ENCODE measurements at places on chromosomes 6 and 20.

DNA sequence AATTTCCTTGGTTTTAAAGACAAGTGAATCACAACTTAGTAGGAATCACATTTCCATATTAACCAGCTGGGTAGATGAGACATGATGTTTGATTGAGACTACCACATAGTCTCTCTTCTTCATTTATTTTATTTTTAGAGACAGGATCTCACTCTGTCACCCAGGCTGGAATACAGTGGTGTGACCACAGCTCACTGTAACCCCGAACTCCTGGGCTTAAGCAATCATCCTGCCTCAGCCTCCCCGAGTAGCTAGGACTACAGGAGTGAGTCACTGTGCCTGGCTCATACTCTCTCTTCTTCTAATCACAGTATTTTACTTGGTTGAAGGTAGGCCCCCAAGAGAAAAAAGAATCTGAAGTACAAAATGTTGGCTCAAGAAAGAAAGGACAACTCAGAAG lies 80.2 kb upstream of the ASF1A start:
- DNase-seq: no peak

- no peak for DNase-seq
Measured at GRCh38 chr6:51028276-51028675, 209.6 kb downstream of the TFAP2B start.

- no peak for DNase-seq
Measured at GRCh38 chr6:145272246-145272645, 463.1 kb downstream of the EPM2A start.

GRCh38 chr6:131172222-131172621 lies 37.0 kb downstream of the AKAP7 start:
- DNase-seq: no peak

DNA sequence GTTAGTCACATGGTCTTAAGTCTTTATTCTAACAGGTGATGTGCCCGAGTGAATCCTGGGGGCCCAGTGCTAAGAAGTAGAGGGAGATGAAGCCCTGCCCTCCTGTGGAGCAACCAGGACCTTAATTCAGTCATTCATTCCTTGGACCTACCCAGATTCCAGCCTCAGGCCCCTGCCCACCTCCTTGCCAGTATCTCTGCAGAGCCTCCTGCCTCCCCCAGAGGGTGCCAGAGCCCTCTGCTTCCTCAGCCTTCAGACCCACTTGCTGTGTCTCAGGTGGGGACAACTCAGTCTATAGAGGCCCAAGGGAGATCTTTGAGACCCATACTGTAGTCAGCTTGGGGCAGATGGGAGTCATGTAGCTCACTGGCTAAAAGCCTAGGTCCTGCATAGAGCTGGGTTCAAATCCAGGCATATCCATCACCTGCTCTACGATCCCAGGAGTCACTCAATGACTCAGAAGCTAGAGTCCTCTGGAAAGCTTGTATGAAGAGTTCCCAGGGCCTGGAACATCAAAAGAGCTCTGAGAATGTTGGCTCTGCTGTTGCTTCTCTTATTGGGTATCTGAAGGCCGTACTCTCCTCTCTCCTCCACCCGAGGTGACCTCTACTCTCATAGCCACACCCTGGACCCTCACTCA lies 3.9 kb upstream of the SIGLEC1 start:
- DNase-seq: peak; percentile 60

- no peak for DNase-seq
Measured at GRCh38 chr20:51886341-51886740, 84.0 kb upstream of the SALL4 start.

- no peak for DNase-seq
Measured at GRCh38 chr20:531608-532007, 12.0 kb downstream of the CSNK2A1 start.

DNA sequence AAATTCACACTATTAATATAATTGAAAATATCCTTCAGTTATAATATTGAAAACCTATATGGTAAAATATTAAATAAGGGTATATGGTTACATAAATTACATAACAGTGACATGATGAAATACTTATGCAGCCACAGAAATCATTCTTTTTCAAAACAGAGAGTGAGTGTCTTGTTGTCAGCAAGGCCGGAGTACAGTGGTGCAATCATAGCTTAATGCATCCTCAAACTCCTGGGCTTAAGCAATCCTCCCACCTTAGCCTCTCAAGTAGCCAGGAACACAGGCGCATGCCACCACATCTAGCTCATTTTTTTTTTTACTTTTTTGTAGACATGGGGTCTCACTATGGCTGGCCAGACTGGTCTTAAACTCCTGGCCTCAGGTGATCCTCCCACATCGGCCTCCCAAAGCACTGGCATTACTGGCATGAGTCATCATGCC lies 40.4 kb downstream of the FAM8A1 start:
- no peak for DNase-seq

GRCh38 chr20:35311409-35311808 lies 19.2 kb upstream of the FAM83C start:
- DNase-seq: no peak

- DNase-seq: no peak
Measured at GRCh38 chr6:135021310-135022049, 33.1 kb downstream of the HBS1L start.

GRCh38 chr6:110509617-110510241 lies 33.3 kb upstream of the SLC22A16 start:
- DNase-seq: no peak

DNA sequence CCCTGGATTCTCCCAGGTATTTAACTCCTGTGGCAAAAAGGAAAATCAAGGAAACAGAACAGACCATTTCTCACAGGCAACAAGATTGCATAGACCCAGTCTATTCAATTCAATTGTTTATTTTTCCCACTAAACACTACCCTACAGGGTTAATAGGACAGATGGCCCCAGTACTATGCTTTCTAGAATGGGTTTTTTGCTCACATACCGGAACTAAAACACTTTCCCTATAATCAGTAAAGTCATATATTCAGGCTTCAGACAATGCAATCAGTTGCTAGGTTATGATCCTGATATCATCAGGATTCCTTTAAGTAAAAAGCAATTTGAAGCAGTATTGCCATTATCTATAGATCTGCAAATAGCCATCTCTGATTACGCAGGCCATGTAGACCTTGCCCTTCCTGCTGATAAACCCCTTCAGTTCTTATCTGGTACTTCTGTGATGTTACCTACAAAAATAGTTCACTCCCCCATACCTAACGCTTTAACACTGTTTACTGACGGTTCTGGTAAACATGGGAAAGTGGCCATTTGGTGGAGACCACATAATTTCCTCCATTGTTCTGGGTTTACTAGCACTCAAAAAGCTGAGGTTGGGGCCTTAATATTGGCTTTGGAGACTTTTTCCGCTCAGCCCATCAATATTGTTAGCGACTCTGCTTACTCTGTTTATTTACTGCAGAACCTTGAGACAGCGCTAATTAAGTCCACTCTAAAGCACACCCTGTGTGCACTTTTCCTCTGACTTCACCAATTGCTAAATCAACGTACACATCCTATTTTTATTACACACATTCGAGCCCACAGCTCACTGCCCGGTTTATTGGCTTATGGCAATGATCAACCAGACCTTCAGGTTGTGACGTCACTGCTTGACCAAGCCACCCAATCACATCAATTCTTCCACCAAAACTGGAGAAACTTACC lies 666.0 kb downstream of the PHF3 start:
- DNase-seq: no peak

DNA sequence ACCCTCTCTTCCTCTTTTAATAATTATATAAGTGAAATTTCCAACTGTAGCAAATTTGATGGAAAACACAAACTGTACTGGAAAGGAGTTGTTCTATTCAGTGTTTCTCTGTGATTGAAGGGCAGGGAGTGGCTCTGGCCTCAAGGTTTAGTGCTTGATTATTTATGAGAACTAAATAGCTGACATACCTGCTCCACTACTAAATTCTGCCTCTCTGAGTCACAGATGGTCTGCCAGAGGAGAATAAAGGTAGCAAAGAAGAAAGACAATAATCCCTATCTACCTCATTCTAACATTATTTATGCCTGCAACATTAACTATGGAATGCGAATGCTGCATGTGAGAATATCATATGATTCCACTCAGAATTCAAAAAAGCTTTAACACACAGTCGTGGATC lies 9.3 kb downstream of the BMP5 start:
- DNase-seq: no peak

- no peak for DNase-seq
Measured at GRCh38 chr6:25127076-25127837, 151.9 kb upstream of the CARMIL1 start.

- no peak for DNase-seq
Measured at GRCh38 chr20:5658912-5659345, 91.3 kb upstream of the SHLD1 start.

GRCh38 chr6:9487128-9487527 lies 927.7 kb downstream of the TFAP2A start:
- DNase-seq: no peak

DNA sequence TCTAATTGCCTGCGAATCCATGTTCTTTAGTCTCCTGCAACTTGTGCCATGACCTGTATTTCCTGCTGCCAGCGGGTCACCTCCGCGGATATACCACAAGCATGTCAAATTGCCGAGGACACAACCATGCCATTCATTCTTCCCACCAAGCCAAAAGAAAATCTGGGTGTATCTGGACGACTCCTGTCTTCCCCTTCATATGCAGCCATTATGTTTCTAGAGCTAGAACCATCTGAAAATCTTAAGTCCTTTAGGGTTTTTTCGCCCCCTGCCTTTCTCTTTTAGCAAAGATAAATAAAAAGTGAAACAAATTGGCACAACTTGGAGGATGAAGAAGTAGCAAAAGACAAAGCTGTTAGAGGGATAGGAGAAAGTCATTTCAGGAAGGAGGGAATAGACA lies 242.6 kb downstream of the ARID1B start:
- no peak for DNase-seq

GRCh38 chr6:2663123-2663522 lies 87.6 kb downstream of the MYLK4 start:
- DNase-seq: no peak

DNA sequence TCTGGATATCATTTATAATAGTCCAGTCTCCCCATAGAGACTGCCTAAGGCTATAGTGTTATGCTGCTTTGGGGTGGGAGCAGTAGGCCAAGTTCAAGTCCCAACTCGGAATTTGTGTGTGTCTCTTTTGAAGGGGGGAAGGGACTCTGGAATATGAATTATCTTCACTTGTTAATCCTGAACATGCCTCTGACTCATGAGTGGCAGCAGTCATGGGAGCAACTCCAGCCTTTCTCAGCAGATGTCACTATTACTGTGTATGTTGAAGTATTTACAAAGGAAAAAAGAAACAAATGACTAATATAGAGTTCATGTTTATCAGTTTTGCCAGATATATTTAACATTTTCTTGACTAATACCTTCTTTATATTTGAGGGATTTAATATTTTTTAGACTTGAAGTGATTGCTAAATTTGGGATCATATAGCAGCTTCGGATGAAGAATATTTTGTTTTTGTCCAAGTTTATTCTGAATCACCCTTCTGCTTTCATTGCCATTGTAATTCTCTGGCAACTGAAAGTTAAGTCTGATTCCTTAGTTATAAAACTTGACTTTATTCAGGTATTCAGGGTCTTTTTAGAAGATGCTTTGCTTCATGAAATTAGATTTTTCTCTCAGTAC lies 23.4 kb downstream of the FAM217A start:
- no peak for DNase-seq

DNA sequence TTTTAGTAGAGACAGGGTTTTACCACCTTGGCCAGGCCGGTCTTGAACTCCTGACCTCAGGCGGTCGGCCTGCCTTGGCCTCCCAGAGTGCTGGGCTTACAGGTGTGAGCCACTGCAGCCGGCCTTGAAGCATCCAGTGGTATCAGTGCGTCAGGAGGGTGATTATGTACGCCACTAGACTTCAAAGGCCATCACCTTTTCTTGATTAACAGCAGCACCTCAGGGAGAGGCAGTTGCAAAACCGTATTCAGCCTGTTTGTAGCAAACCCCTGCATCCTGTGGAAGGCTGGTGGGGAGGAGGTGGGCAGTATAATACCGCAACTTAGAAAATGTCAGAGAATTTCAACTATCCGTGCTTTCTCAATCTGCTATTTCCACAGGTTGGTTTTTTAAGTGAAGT lies 27.3 kb upstream of the SHLD1 start:
- DNase-seq: no peak

DNA sequence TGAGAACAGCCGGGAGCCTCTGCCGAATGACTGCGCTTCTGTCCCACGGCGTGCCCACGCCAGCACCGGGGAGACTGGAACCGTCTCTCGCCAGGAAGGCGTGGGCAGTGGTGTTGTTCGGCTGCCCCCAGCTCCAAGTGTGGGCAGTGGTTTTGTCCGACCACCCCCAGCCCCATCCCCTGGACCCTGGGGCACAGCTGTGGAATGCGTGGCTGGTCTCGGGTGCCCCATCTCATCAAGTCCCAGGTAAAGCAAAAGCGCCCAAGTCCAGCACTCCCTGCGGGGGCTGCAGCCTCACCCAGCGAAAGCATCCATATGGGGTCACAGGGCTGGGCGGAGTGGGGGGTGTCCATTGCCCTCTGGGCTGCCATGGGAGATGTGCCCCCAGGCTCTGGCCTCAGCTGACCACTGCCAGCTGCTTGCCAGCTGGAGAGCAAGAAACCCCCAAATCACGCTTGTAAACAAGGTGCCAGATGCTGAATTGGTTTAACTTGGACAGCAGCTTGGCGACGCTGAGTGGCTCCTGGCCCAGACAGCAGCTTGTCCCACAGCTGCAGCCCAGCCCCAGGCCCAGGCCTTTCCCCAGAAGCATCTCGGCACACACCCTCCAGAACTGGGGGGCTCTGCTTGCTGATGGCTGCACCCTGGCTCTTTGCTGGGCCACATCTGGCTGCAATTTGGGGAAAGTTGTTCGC lies 4.5 kb downstream of the CABLES2 start:
- no peak for DNase-seq

DNA sequence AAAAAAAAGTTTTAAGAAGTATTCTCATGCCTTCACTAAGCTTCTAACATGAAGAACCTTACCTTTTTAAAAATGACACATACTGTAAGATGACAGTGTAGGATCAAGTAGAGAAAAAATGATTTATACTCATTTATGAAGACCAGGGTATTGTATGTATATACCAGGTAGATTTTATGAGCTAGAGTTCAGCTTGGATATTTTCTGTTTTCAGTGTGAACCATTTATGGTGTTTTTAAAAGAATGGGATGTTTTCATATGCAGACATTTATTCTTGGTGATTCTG lies 24.4 kb downstream of the DUSP22 start:
- DNase-seq: no peak

DNA sequence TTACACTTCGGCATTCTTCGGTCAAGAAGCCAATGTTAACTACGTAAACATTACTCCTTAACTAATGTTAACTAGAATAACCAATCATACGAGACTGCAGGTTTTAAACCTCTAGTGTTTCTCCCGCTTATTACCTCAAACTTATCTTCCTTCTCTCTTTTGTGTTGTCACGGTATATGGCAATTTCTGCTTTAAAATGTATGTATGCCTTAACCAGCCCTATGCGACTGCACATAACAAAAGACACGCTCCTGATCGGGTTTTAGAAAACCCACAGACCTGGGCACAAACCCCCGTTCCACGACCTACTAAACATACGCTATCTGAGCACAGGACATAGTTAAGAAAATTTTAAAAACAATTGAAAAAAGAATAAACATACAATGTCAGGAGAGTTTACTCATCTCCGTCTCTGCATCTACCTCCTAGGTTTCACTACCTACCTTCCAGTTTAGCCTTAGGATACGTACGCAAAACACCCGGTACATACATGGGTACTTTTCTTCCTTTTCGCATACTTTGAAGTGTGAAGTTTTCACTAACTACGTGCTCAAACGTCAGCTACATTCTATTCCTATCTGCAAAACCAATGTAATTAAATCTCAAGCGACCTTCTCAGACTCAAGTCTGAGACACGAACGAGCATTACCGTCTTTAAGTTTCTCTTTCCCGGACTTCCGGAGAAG lies 1.1 kb downstream of the CD164 start:
- no peak for DNase-seq

GRCh38 chr6:138105880-138106664 lies 1.1 kb downstream of the PERP start:
- DNase-seq: no peak

- no peak for DNase-seq
Measured at GRCh38 chr6:155274106-155274505, 10.3 kb downstream of the CLDN20 start.
